ENCODE measurements at places on chromosomes 11 and 22.

- DNase-seq = no peak
These were observed 524.1 kb downstream of the METTL15 start for GRCh38 chr11:28632338-28632737.

- DNase-seq = peak; percentile 99
These were observed 43.6 kb downstream of the TEAD1 start for GRCh38 chr11:12717851-12718291.

DNA sequence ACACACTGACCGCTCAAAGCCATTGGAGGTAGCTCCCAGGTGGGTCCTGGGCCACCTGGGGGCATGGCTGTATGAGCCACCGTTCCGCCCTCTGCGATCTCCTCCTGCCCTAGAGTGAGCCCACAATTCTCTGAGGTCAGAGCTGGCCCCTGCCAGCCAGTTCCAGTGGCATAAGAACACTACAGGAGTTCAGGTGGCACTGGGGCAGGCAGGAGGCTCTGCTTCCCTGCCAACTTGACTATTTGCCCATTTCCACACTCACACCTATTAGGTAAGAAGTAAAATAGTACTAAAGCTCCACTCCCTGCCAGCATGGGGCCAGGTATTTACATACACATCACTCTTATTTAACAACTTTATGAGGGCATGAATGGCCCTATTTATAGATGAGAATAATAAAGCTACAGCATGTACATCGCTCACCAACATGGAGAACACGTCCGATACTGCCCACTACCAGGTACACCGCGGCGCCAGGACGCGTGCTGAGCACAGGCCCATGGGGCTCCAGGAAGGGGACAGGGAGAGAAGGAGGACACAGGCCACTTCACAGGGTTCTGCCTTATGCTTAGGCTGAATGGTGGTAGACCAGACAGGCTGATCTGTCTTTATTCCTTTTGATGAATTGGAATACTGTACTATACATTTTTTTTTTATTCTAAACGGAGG, 26.2 kb downstream of the PISD start:
- no peak for DNase-seq

DNA sequence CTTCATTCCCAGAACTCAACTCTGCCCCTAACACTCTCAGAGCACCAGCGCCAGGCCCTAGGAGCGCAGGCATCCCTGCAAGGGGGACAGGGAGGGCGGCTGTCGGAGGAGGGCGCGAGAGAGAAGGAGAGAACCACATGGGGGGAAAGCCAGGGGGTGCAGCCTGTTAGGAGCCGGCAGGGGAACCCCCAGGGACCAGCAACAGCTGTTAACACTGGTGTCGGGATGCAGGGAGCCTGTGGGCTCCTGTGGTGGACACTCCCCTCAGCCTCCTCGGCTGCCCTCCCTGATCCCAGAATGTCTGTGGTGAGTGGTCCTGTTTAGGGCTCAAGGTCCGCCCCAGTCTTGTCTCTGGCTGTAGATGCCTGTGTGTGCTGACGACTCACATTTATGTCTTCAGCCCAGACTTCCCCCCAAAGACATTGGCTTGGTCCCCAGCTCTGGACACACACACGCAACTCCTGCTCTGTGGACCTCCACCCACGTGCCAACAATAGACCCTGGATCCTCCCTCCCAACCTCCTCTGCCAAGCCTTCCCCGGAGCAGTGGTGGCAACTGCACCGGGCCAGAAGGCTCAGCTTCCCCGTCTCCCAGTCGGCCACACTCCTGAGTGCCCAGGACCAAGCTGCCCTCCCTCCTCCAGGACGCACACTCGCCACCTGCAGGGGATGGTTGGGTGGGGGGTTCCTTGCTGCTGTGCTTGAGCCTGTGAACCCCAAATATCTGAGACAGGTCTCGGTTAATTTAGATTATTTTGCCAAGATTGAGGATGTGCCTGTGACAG, 817 bp upstream of the IFITM5 start:
- no peak for DNase-seq

DNA sequence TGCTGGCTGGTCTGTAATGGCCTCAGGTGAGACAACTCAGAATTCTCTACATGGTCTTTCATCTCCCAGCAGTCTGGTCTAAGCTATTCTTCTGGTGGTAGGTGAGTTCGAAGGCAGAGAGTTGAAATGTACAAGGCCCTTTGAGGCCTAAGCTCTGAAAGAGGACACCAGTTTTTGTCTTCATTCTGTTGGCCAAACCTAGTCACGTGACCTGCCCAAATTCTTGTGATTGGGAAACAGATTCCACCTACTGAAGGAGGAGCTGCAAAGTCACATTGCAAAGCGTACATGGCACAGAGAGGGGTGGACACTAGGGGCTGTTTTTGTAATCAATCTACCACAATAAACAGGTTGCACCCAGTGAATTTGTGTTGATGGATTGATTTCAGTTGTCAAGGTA, 193.5 kb downstream of the NAV2 start:
- no peak for DNase-seq

DNA sequence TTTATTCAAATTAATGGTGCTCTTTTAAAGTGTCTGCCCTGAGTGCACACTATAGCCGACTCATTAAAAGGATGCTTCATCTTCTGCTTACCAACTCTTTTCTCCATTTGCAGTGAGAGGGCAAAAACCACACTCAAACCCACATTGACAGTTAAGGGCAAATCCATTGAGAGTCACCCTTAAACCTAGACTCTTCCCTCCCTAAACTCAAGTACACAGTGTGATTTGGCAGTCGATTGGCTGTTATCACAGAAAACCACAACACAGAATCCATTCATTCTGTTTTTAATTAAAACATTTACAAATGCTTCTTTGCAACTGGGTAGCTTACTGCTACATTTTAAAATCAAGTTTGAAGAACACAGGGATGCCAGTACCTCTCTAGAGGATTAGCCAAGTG, 120.0 kb downstream of the CADM1 start:
- DNase-seq = peak; percentile 37

DNA sequence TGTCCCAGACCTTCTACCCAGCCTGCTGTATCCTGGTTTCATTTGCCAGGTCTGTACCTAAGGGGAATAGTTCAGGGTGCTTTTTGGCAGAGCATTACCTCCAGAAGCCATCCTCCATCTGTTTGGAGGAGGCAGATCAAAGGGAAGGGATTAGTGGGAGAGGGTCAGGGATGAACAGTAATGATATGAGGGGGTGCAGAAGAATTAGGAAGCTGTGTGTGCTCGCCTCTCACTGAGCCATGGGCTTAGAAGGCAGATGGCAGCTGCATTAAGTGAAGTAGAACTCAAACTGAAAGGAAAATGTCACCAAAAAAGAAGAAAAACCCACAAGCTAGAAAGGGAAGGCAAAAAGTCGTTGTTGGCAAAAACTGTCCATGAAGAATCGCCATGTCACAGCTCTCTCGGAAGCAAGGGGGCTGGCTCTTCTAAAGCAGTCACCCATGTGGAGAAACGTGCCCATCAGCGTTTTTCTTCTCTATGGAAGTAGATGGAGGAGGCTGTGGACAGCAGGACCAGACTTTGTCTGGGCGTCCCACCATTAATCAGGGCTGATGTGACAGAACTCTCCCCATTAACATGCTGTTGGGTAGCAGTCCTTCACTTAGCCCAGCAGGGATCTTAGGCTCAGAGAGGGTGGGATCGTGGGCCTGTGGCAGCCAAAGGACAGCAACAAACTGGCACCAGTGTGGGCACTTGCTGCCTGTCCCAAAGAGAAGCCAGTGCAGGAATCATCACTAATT, 46.8 kb downstream of the CEP164 start:
- DNase-seq = no peak

GRCh38 chr11:110773442-110773841, 61.2 kb upstream of the ARHGAP20 start:
- DNase-seq = no peak

DNA sequence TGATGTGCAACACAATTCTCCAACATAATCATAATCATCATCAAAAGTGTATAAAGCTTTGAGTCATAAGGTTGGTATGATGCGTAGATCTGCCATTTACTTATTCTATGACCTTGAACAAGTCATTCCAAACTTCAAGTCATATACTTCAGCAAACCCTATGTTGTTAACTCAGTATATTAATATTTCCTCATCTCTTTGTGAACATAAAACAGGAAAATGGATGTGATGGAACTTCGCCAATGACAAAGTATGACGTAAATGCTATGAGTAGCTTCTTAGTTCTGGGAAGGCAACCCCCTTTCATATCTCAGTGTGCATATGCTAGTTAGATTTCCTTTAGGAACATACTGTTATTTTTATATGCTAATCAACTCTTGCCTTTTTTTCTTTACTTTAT, 102.7 kb upstream of the ANO3 start:
- no peak for DNase-seq

- DNase-seq = no peak
These were observed 1168.1 kb downstream of the LRRC4C start for GRCh38 chr11:40291329-40291728.

DNA sequence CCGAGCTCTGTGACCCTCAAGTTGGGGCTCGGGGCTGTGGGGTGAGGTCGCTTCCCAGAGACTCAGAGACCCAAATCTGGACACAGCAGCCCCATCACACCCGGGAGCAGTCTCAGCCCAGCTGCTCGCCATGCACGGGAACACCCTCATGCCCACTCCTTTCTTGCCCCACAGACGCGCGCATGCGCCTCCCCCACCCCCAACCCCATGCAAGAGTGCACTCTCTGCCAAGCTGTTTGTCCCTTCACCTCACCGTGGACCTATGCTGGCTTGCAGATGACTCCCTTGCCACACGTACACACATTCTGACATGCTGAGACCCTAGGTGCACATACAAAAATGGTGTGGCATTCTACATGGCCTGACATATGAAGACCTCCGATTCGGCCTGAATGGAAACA, 478 bp upstream of the CD248 start:
- DNase-seq = peak; percentile 55

GRCh38 chr11:94141511-94142307, 13.1 kb downstream of the PANX1 start:
- DNase-seq = no peak

- peak; percentile 29 for DNase-seq
These were observed 13.0 kb downstream of the NCF4 start for GRCh38 chr22:36873614-36874308.

DNA sequence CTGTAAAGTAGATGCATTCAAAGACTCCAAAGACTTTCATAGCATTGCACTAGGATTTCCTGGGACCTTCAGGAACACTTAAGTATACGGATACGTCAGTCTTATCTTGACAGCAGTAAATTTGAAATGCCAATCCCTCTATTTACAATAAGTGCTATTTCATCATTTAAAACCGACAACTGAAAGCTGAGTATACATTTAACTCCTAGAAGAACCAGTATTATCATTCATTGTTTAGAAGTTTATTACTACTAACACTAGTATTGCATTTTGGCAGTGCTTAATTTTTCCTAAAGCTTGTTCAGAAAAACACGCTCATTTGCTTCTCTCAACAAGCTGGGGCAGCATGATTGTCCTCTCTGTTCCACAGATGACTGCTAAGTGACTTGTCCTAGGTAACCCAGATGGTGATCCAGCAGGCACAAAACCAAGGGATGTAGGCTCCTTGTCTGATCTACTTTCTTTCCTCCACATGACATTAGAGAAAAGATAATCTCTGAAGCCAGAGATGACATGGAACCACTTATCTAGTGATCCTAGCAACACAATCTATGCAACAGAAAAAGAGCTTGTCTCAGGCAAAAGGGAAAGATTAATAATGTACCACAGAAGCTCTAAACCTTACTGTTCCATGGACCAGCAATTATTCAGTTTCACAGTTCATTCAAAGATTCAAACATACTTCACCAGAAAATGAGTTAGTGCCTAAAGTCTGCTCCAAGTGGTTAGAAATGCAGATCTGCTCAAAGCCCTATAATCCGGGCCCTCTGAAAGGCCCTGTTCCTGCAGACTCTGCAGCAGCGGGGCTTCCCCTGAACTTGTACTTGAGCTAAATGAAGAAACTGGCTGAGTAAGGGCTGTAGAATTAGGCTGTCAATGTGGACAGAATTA, 5.2 kb downstream of the MAML2 start:
- DNase-seq = no peak

- no peak for DNase-seq
These were observed 20.7 kb downstream of the CDKN1C start for GRCh38 chr11:2864901-2865300.

All from Jurkat, Clone E6-1 (cell line).